GM04504 (cell line): ENCODE measurements at places on chromosomes 6 and 20.

- peak; percentile 44 for DNase-seq
These were observed 56.4 kb downstream of the B4GALT5 start for GRCh38 chr20:49657118-49657901.

- no peak for DNase-seq
These were observed 480 bp upstream of the NT5E start for GRCh38 chr6:85449388-85449817.

- no peak for DNase-seq
These were observed 108.7 kb downstream of the FYN start for GRCh38 chr6:111764238-111765175.

DNA sequence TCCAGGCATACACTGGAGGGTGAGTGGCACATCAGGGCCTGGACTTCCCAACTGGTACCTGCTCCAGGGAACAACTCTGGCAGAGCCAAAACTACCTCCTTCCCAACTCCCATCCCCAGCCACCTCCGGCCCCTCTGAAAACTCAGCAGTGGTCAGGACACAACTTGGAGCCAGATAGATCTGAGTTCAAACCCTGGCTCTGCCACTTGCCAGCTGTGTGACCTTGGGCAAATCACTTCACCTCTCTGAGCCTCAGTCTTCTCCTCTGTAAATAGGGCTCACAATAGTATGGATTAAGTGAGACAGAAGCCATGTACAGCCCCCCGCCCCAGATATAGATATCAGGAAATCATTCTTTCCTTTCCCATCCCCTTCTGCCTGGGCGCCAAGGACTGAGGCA lies 10.7 kb downstream of the AHCY start:
- DNase-seq: no peak

- DNase-seq: no peak
These were observed 91.5 kb downstream of the EPB41L2 start for GRCh38 chr6:130971504-130971903.

DNA sequence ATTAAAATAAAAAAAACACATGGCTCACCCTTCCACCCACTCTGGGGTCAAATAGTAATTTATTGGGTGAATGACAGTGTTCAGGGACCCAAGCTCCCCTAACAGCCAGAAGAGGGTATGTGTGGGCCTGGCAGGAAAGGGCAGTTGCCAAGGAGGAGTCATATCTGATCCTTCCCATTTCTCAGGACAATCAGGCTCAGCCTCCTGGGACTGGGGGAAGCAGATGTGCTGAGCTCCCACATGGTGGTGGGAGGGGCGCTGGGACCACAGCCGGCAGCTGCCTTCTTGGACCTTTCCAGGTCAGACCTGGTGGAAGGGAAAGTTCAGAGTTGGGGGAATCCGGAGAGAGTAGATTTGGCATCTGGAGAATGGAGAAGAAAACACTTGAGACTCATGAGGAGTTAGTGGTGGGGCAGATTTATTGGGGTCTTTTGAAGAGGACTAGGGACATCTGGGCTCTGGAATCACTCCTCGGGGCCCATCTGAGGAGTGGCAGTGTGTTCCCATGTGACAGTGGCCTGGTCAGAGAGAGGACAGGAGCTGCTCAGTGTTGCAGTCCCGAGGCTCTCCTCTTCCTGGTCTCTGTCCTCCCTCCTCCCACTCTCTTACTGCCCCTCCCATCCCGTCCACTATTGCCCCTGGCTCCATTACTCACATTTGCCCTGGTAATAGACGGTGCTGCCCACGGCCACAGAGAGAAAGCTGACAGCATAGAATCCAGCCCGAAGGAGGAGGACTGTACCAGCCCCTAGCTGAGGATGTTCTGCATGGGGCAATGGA lies 3.0 kb downstream of the LST1 start:
- DNase-seq: no peak

DNA sequence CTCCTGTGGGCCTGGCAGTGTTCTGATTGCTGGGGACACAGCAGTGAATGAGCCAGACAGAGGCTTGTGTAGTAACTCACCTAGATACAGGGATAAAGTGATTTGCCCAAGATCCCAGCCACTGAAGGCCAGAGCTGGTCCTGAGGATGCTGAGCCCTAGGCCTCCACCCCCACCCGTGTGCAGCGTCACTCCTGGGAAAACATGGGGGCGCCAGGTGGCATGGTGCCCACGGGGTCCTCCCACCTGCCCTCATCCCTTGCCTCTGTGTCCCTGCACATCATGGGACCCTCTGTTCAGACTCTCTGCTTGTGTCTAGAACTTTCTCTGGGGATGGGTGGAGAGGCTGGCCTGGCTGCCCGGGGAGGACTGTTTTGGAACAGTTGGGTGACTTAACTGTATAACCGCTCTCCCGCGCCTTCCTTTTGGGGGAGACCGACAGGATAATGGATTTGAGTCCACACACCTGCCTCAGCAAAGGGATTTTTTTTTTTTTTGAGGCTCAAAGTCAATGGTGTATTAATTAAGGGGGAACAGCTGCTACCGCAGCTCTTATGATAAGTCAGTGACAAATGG lies 19.6 kb downstream of the LEMD2 start:
- DNase-seq: no peak

DNA sequence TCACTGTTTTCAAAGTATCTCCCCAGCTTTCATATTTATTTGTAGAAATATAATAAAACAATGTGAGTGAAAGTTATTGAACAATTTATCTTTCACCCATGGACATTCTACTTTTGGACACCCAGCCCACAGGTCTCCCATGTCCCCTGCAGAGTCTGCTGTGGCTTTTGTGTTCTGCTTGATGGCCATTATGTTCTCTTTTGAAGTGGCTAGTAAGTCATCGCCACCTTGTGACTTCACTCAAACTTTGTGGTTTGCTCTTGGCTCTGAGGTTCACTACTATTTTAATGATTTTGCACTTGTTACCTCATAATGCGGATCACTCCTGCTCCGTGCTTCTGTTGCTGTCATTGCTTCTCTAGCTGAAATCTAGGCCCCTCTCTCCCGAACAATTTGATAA lies 10.2 kb upstream of the DEFB113 start:
- no peak for DNase-seq

GRCh38 chr6:73665686-73666319 lies 12.0 kb upstream of the SLC17A5 start:
- DNase-seq: no peak

- DNase-seq: no peak
These were observed 86.6 kb upstream of the TOP1 start for GRCh38 chr20:40942006-40942405.

GRCh38 chr20:11919581-11919980 lies 1.9 kb downstream of the BTBD3 start:
- DNase-seq: no peak

DNA sequence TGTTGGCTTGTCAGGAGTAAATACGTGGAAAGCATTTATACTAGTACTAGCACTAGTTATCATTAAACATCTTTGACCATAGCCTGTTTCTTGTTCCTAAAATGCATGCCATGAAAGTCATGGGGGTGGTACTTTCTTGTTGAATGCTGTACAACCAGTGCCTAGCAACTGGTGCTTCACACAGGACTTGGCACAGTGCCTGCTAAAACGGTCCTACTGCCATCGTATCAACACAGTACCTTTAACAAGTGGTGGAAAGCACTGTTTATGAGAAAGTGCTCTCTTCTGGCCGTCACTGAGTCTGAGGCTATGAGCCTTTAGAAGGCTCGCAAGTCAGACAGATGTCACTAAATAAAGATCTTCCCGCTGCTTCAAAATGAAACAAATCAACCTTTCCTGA lies 21.6 kb downstream of the ZNFX1 start:
- no peak for DNase-seq

DNA sequence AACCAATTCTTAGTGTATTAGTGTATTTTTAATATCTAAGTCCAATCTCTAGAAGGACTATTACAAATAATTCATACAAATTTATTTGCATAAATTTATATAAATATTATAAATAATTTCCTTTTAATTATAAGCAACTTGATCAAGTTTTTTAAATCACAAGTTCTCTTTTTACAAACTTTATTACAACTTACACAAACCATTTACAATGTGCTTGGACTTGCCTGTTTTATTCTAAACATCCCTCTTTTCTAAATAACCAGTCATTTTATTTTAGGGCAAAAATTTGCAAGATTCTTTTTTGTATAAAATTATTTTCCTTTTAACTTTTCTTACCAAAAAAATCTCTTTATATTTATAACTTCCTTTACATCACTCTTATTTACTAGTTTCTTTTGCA lies 83.5 kb upstream of the SYNCRIP start:
- no peak for DNase-seq

DNA sequence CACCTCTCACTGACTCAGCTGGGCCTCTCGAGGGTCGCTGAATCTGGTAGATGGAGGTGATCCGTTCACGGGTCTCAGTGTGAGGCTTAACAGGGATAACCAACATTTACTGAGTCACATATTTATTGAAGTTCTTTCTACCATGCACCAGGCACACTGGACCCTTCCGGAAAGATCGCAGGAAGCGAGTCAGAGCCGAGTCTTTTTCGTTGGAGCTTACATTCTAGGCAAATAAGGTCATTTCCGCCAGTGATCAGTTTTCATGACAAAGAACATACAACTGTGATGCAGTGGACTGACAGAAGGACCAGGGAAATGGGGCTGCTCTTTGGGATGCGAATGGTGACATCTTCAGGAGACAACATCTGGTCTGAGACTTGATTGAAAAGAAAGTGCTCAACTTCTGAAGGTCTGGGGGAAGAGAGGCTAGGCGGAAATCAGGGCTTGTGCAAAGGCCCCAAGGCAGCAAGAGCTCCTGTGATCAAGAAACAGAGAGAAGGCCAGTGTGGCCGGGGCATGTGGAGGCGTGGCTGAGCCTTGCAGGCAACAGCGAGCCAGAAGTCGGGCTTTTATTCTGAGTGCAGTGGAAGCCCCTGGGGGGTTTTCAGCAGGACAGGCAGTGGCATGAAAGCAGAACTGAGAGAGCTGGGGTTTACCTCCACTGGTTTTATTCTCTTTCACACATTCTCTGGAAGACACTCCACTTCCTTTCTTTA lies 56.7 kb downstream of the APCDD1L start:
- DNase-seq: no peak

GRCh38 chr6:45677381-45678284 lies 299.9 kb upstream of the SUPT3H start:
- DNase-seq: no peak

- no peak for DNase-seq
These were observed 7.4 kb upstream of the PCK1 start for GRCh38 chr20:57553376-57554018.

DNA sequence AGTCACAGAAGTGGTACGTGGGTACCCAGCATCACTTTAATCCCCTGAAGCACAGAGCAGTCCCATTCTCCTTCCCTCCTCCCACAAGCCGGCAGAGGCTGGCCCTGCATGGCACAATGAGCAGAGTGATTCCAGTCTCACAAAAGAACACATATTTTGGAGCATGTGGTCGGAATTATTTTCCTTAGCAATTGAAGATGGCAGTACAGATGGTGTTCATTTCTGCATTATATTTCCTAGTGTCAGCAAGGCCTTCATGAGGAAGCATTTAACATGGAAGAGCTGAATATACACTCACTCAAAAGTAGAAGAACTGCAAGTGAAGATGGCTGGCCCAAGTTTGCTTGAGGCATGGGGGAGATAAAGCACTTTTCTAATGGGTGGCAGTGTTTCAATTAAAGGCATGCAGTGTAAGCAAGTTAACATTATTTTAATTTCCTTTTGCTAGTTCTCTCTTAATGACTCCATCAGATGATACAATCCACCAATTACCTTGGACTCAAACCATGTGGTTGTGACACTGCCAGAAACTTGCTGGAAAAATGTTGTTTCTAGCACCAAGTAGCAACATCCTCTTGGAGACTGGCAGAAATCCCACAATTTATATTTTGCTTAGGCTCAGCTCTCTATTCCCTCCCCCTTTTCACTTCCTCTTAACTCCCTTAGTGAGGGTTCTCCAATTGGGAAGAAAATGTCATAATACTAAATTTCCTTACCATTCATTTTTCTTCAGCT lies 74.4 kb downstream of the ARHGAP18 start:
- peak; percentile 76 for DNase-seq

GRCh38 chr6:72535124-72535523 lies 86.7 kb upstream of the KCNQ5 start:
- DNase-seq: no peak

- no peak for DNase-seq
These were observed 64.6 kb downstream of the RPP40 start for GRCh38 chr6:4939241-4939640.

DNA sequence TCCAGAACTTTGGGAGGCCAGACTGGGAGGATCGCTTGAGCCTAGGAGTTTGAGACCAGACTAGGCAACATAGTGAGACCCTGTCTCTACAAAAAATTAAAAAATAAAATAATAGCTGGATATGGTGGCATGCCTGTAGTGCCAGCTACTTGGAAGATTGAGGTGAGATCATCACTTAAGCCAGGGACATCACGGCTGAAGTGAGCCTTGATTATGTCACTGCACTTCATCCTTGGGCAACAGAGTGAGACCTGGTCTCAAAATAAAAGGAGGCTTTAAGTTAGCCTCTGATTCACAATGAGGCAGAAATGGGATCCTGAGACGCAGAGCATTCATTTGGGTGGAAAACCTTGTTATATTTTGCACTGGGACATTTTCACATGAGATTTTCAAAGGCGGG lies 57.0 kb downstream of the TULP4 start:
- DNase-seq: no peak

- DNase-seq: no peak
These were observed 380.1 kb downstream of the FRK start for GRCh38 chr6:115680621-115681020.

DNA sequence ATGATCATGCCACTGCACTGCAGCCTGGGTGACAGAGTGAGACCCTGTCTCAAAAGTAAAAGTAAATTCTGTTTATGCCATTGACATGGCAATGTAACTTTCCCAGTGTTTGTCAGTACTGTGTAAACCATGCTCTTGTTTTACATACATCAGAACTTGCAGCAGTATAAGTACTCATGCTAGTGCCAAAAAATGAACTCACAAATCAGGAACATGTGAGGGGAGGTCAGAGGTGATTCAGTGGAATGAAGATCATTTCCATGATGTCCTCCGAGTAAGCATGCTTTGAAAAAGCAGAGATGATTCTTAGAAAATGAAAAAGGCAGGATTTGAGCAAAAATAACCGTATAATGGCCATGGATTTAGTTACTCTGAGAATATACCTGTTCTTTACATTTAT lies 81.9 kb downstream of the ANKS1A start:
- DNase-seq: no peak

- DNase-seq: no peak
These were observed 360.1 kb downstream of the SAMD5 start for GRCh38 chr6:147868427-147869190.

GRCh38 chr6:593139-593906 lies 63.6 kb downstream of the HUS1B start:
- DNase-seq: peak; percentile 31

DNA sequence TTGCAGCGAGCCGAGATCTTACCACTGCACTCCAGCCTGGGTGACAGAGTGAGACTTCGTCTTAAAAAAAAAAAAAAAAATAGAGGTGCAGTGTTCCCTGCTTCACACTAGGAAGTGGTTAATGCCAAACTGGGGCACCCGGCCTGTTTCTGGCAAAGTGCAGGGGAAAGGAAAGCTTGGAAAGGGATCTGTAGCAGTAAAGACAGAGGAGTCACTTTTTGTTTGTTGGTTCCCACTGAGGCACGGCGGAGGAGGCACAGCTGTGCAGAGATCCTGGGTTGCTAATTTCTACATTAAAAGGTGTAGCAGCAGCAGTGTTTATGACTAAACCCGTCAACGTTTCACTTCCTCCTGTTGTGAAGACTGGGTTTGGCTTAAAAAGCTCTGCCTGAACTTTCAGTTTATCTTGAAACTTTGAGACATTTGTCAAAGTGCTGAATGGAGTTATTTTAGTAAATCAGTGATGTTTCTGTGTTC lies 125.6 kb downstream of the CARMIL1 start:
- DNase-seq: no peak
